ENCODE measurements at places on chromosomes 4 and X.
A peak's percentile ranks its signal among the peaks of the same experiment; 100 is the strongest.

GRCh38 chrX:137519459-137519858, 46.5 kb upstream of the ZIC3 start:
- no peak for DNase-seq

GRCh38 chr4:184450045-184450444, 24.3 kb downstream of the IRF2 start:
- DNase-seq = no peak

DNA sequence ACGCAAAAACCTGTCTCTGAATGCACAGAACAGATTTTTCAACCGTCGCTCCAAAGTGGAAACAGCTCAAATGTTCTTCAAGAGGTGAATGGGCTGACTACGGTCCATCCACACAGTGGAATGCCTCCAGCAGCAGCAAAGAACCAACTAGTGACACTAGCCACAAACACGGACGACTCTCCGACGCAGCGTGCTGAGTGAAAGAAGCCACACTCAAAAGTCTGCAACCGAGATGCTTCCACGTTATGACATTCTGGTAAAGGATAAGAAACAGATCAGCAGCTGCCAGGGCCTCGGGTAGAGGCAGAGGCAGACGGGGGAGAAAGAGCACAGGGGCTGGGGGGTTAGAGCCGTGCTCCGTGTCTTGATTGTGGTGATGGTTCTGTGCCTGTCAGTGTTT, 125.2 kb downstream of the AFAP1 start:
- no peak for DNase-seq

- no peak for DNase-seq
These were observed 8.8 kb upstream of the TLL1 start for GRCh38 chr4:165864271-165864670.

DNA sequence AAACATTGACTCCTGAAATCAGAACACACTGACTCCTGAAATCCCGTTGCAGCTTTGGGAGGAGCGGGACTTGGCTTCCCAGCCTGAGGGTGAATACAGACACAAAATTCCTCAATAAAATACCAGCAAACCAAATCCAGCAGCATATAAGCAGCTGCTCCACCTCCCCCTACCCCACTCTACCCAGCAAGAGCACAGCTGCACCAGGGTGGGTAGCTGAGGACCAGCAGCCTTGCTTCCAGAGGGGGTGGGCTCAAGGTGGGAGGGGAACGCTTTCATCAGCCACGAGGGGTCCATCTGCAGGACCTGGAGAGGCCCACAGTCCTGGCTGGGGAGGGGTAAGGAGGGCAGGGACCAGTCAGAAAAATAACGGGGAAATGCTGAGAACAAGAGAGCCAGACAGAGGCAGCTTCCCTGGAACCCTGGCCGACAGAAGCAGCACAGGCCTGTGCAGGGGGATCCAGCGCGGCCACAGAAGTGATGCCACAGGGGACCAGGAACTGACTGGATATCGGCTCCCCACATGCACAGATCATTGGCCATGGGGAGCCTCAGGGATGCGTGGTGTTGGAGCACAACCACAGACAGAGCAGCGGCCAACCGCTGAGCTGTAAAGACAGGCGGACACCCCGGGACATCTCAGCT, 49.8 kb downstream of the FGFRL1 start:
- no peak for DNase-seq

DNA sequence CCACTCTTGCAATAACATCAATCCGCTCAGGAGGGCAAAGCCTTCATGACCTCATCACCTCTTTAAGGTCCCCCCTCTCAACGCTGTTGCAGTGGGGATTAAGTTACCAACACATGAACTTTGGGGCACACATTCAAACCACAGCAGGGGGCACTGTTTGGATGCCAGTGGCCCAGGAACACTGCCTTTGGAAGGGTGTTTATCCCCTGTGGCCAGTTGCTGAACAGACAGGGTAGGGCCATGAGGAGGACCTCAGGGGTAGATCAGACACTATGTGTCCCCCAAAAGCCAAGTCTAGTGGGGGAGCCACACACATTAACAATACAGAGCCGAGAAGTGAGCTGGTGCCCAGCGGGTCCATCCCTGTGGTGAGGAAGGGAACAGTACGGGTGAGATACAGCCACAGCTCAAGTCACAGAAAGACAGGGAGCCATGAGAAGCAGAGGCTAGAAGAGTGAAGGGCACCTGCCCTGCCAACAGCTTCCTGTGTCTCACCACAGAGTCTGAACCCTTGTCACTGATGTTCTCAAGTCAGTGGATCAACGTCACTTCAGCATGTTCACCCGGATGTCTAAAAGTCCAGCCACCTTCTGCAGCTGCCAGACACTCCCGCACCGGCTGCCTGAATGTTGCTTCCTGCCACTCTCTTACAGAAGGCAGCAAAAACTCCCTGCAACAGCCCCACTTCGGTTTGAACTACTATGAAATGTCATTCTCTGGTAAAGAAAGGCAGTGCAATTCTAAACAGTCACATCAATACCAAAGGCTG, 19.9 kb upstream of the MXD4 start:
- peak; percentile 46 for DNase-seq

DNA sequence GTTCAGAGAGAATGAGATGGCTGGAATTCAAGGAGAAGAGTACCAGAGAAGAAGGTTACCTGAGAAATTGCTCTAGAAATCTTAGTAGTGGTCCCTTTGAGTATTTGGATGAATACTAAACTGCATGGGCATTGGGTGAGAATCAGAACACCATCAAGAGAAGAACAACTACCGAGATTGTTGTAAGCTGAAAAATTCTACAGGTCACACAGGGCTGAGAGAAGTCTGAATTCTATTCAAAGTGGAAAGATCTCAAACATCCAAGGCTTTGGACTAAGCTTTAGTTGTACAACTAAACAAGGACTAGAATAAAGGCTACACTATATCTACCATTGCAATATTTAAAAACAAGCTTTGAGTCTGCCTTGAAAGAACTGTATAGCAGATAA, 40.8 kb downstream of the LRBA start:
- no peak for DNase-seq

GRCh38 chr4:40507977-40508376, 121.7 kb downstream of the RBM47 start:
- DNase-seq = no peak

DNA sequence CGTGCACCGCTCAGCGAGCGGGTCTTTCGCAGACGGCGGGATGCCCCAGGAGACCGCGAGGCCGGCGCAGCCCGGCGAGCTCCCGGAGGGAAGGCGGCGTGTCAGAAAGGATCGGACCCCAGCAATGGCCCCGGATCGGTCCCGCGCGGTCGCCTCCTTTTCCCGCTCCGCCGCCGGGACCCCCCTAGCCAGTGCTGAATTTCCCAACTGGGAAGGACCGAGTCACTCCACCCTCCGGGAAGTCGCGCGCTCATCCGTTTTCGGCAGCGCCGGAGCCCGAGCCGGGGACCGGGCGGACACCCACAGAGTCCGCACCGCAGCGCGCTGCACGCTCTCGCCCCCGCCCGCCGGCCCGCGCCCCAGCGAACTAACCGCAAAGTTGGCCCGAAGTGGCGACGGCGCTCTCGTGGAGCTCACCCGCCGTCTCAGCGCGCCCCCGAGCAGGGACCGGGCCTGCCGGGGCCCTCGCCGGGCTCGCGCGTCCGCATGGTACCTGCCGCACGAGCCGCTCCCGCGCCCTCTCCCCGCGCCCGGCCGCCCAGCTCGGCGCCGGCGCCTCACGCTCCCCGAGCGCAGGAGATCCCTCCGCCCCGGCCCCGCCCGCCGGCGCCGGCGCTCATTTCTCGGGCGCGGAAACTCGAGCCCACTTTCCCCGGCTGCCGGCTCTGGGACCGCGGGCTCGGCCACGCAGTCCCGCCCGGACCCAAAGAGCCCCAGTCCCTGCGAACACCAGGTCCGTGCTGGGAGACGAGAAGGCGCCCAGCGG, at the start of gene FAT1:
TSS of gene FAT1 (minus strand) at position 565 of the 766 bp plus-strand sequence. CDS start 14,029 bp downstream, outside the sequence.
- DNase-seq = peak; percentile 9

- no peak for DNase-seq
These were observed 151.0 kb downstream of the VCX3A start for GRCh38 chrX:6383917-6384316.

DNA sequence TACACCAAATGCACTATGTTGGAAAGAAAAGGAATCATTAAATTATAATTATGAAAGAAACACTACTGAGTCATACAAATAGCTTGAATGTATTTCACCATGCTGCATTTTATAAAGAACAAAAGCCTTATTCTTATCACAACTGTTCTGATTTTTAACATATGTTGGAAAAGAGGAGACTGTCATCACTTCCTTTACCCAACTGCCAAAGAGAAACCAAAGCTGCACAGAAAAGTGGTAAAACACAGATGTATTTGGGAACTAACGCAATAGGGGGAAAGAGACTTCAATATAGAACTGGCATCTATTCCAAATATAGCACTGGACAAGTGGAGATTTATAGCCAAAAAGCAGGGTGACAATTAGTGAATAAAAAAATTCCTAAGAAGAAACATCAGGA, 181.0 kb downstream of the SPANXN3 start:
- no peak for DNase-seq

- no peak for DNase-seq
These were observed 1.8 kb upstream of the EXOSC9 start for GRCh38 chr4:121799208-121799823.

DNA sequence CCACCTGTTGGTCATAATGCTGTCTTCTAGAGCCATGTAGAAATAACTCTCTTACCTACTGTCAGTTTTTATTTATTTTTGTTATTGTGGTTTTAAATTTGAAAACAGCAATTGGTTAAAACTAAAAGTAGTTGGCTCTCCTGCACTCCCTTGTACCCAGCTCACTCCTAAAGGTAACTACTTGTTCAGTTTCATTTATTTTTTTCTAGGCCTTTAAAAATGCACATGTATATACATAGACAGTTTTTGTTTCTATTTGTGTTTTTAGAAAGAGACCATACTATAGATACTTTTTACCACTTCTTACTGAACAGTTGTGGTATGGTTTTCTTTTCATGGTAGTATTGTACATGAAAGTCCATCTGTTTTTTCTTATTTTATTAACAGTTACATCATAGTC, 16.8 kb downstream of the SMAD1 start:
- no peak for DNase-seq

- no peak for DNase-seq
These were observed 15.1 kb upstream of the AP1S2 start for GRCh38 chrX:15869695-15870094.

- DNase-seq = no peak
These were observed 49.6 kb downstream of the KLF8 start for GRCh38 chrX:56281789-56282188.

- DNase-seq = no peak
These were observed 121.8 kb downstream of the ARHGAP10 start for GRCh38 chr4:147853706-147854105.

DNA sequence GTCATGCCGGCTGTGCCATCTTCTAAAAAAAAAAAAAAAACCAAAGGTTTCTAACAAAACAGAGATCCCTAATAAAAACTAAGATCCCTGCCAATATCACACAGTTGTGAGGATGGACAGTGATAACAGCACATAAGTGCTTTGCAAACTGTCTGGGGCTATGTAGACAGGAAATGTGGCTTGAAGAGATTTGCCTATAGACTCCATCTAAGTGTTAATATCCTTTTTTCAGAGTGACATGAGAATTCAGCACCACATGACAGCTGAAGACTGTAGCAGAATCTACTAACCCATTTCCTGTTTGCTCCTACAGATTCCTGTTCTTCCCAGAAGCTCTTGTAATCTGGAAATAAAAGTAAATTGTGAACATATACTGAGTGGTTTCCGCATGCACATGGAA, 215.4 kb downstream of the KDR start:
- DNase-seq = no peak

DNA sequence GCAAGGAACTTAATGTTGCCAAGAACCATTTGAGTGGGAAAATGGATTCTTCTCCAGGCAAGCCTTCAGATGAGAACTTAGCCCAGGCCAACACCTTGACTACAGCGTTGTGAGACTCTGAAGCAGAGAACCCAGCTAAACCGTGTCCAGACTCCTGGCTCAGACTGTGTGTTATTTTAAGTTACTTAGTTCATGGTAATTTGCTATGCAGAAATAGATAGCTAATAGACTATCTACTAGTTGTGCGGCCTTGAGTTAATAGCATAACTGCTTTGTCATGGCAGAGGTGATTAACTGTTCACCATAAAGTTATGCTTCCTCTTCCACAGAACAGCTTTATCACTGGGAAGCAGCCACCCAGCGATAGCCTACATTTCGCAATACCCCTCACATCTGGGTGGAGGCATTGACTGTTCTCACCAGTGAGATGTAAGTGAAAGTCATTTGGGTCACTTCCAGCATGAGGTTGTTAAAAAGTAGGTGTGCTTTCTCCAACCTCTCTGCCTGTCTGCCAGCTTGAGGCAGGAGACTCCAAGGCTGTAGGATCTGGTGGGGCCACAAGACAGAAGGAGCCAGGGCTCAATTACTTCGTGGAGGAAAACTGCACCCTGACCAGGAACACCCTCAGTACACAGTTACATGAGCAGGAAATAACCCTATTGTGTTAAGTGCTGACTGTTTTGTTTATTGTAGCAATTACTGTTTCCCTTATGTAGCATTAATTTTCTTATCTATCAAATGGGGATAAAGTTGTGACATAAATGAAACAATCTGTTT, 94.2 kb downstream of the GPAT3 start:
- no peak for DNase-seq

GRCh38 chr4:62210486-62210885, 1010.4 kb downstream of the ADGRL3 start:
- no peak for DNase-seq

DNA sequence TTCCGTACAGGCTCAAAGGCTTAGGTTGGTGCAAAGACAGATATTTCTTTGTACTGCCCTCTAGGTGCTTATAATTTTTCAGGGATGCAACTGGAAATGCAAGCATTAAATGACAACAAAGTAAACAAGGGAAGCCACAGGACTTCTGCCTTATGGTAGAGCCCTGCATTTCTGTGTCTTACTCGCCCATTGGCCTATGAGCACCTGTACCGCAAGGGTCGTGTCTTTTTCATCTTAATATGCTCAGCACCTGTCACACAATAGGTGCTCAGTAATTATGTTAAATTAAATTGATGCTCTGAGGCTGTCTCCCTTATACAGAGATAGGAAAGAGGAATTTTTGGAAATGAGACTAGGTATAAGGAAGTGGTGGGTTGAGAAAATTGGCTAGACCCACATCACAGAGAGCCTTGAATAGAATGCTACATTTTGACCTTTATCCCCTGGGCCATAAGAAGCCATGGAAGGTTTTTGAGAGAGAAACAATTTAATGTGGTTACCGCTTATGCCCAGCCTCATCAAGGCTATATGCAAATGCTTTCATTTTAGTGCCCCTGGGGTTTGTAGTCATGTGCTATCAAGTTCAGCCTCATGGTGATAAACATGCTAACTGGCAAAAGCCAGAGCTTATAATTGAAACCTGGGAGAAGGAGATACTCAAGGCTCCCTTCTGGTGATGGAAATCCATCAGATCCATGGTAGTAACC, 16.3 kb downstream of the VSIG4 start:
- DNase-seq = no peak

- DNase-seq = no peak
These were observed 575.7 kb downstream of the TRIML1 start for GRCh38 chr4:188714907-188715306.

GRCh38 chrX:115642895-115643530, 82.0 kb downstream of the PLS3 start:
- no peak for DNase-seq

- no peak for DNase-seq
These were observed 1244.0 kb upstream of the TENM3 start for GRCh38 chr4:180999217-180999616.

Data from GM19239 (cell line).